NB4 (cell line): ENCODE measurements at places on chromosomes 2 and 18.

DNA sequence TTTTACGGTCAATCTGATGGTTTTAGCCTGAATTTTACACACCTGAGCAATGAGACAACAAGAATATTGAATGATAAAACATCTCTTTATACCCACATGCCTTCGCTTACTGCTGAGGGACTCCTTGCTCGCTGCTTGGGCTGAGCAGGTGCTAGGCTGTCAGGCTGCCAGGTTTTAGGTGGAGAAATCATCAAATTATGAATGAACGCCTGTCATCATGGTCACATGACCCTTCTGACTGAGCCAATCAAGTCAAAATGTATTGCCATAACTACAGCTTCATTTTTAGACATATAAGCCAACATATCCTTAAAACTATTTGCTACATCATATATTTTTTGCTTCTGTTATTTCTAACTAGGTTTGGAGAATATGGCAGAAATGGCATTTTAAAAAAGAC, 274.0 kb downstream of the LNPK start:
- no peak for DNase-seq

GRCh38 chr2:66236067-66236685, 198.7 kb upstream of the MEIS1 start:
- DNase-seq = no peak

- no peak for DNase-seq
Observed at GRCh38 chr2:233244818-233245217, 6.7 kb upstream of the ATG16L1 start.

GRCh38 chr2:146370826-146371225, 1474.0 kb upstream of the ACVR2A start:
- no peak for DNase-seq

DNA sequence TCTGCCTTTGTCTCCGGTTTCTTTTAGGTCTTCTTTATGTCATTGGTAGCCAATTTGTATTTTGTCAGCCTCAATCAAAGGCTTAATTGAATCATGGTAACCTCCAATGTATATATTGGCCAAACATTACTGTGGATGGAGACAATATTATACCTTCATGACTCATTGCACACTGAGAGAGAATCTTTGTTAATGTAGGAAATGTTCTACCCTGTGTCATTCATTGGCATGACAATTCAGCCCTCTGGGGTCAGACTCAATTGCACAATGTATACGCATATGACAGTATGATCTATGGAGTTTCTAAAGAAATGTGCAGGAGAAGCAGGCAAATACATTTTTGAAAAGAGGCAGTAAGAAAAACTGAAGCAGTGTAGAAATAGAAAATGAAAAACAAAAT, 162.6 kb downstream of the PDE11A start:
- peak; percentile 11 for DNase-seq

DNA sequence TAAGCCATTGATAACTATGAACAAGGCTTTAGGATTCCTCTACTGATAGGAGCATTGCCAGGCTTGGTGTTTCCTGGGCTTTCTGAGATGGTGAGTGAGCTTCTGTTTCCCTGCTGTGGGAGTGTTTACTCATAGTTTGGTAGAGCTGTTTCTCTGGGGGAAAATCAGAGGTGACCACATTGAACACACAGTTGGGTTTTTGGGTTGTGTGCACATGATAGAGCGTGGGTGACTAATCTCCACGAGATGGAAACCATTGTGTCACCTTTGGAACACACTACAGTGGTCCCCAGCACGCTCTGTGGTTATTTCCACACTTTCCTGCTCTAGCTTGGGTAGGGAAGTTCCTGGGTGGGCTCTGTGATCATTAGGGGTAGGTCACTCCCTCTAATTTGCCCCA, 5.4 kb downstream of the IL1R1 start:
- peak; percentile 40 for DNase-seq

GRCh38 chr2:30361751-30362394, 85.2 kb upstream of the LCLAT1 start:
- DNase-seq = no peak

DNA sequence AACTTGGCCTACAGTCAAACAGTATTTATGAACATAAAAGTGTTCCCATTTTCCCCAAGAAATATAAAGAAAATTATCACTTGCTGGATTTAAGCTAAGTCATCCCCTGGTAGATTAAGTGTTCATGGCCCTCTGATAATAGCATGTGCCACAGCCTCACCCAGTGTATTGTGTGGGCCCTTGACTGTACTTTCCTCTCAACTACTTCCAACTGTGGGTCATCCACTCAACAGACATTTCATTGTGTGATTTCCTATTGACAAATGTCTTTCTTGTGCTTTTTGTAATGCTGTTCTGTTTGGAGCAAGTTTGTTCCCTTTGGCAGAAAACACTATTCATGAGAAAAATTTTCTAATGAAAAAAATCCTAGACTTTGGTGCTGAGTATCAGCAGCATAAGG, 48.4 kb upstream of the TMEM17 start:
- DNase-seq = no peak

DNA sequence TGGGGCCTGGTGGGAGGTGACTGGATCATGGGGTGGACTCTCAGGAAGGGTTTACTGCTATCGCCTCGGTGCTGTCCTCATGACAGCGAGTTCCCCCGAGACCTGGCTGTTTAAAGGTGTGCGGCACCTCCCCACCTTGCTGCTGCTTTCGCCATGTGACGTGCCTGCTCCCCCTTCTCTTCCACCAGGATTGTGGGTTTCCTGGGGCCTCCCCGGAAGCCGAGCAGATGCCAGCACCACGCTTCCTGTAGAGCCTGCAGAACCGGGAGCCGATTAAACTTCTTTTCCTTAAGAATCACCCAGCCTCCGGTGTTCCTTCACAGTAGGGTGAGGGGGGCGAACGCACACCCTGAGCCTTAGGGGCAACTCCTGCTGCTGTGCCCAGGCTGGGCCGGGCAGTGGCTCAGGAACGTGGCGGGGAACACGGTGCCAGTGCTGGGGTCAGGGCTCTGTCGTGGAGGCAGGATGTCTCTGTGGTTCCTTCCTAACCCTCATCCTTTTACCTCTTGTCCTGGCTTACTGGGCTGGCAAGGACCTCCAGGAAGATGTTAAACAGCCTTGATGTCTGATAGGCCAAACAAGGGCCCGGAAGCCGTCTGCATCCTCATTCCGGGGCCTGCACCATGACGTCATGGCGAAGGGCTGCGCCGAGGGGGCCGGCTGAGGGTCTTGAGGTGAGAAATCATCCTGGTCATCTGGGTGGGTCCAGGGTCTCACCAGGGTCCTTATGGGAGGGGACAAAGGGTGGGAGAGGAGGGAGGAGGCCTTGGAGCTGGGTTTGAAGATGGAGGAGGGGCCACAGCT, 12.7 kb downstream of the NEU4 start:
- DNase-seq = no peak

DNA sequence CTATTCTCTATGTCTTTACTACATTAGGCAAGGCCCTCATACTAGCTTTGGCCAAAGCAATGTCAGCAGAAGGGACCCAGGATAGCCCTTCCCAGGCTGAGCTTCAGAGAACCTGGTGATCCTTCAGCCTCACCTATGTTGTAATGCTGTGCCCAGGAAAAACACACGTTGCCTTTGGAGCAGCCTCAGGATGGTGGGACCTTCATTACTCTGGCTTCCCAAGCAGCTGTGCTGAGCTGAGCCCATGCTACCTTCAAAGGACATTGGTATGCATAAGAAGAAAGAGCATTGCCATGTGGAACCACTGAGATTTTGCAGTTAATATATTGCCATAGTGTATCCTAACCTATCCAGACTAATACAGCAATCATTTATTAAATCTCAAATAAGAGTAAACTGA, 756.4 kb upstream of the ID2 start:
- DNase-seq = no peak

GRCh38 chr2:188931361-188931760, 42.8 kb upstream of the COL3A1 start:
- DNase-seq = no peak

DNA sequence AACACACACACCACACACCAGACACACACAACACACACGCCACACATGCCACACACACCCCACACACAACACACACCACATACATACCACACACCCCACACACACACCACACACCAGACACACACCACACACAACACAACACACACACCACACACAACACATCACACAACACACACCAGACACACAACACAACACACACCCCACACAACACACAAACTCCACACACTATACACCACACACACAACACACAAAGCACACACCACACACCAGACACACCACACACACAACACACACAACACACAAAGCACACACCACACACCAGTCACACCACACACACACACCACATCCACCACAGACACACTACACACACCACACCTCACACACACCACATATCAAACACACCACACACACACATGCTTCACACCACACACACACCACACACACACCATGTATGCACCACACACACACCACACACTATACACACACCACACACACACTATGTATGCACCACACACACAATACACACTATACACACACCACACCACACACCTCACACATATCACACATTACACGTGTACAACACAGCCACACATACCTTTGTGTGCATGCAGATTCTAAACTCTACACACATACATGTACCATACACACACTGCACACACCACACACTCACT, 72.2 kb downstream of the TMEM18 start:
- DNase-seq = no peak

DNA sequence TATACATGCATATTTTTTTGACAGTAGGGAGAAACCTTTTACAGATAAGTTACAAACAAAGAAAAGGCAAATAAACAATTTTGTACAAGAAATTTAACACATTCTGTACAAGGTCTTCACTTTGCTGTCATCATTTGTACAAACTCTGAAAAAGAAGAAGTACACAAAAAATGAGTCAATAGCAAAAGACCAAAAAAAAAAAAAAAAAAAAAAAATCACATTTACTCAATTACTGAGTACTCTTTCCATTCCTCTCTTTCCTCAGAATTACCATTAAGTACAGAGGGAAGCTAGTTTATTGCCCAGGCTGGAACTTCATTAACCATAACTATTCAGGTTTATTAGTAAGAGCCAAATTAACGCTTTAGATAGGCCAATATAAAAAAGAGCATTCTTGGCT, 5.6 kb upstream of the STPG4 start:
- no peak for DNase-seq

GRCh38 chr2:208978946-208979345, 444.9 kb upstream of the MAP2 start:
- DNase-seq = no peak

DNA sequence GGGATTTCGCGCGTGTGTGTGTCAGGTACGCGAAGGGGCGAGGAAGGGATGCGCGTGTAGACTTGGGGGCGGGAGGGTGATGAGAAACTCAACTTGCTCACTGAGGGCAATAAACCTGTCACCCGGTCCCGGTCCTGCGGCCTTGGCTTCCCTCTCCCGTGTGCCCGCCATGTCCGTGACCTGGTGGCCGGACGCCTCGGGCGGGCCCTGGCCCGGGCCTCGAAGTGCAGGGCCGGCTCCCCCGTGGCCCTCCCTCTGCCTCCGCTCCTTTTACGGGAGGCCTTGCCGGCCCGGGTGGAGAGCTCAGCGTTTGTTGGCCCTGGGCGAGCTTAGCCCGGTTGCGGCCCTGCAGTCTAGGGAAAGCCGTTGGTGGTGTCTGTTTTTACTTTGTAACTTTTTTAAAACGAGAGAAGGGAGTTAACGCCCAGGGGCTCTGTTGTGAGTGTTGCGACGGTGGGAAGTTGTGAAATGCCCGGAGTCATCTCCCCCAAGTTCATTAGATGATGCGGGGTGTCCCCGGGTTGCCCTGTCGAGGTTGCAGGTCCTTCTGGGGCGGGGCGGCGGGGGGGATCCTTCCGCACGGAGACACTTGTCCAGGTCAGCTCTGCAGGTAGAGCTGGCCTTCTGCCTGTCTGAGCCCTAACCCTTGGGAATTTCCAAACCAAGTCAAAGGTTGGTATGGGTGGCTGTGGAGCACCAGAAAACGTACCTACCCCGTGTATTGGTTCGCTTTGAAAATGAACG, 883 bp downstream of the SMCHD1 start:
- peak; percentile 84 for DNase-seq

- DNase-seq = peak; percentile 44
Observed at GRCh38 chr2:168466834-168467565, 10.9 kb downstream of the CERS6 start.

DNA sequence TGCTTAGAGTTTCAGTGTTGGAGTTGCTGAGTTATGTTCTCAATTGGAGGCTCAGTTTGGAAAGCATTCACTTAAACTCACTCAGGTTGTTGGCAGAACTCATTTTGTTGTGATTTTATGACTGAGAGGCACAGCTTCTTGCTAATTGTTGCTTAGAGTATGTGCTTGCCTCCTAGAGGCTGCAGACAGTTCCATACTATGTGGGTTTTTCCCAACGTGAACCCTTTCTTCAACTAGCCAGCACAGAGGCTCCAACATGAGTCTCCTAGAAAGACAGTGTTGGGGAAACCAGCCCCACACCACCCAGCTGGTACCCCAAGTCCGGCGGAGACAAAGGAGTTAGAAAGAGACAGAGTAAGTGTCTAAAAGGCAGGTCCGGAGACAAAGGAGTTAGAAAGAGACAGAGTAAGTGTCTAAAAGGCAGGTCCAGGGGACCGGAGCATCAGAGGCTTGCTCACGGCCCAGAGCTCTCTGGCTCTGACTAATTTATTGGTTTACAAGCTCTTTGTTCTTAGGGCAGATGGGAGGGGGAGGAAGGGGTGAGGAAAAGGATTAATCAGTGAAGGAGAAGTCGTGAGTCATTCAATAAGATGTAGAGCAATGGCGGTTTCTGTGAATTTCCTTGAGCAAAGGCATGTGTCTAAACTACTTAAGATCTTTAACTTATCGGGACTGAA, 999.7 kb upstream of the LRRTM1 start:
- DNase-seq = peak; percentile 4

DNA sequence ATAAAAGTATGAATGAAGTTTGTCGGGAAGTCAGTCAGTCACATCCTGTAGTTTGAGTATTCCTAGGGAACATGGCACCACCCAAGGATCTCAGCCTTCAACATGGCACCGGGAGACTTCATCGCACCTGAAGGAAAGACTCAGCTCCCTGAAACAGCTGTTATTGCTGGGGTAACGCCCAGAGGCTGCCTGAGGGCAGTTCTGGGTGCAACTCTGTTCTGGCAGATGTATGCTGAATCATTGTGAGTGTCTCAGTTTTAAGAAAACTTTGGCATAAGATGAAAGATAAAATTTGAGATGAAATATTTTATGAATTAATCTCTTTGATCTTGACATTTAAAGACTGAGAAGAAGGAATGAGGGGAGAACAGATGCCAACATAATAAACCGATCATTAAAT, 49.9 kb upstream of the SERPINB2 start:
- no peak for DNase-seq

DNA sequence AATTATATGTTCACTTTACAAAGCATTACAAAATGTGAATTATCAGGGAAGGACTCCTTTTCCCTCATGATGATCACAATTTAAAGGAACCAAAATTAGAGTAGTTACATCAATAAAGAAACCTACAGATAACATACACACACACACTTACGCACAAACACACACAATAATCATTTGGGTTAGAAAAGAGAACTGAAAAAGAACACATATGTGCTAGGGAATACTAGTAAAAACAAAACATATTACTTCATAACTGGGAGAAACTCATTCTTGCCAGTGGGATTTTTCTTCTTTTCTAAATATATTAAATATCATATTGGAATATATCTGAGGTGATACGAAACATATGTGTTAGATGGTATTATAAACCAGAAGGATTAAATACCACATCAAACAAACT, 42.3 kb downstream of the FIGN start:
- no peak for DNase-seq

GRCh38 chr2:62573936-62574335, 67.9 kb upstream of the TMEM17 start:
- DNase-seq = no peak
